ENCODE measurements at places on chromosomes 3 and 15. TPM values are rescaled to one million over a fixed set of nuclear protein-coding genes. Genes with fewer than 3 reads are reported as not detected.

DNA sequence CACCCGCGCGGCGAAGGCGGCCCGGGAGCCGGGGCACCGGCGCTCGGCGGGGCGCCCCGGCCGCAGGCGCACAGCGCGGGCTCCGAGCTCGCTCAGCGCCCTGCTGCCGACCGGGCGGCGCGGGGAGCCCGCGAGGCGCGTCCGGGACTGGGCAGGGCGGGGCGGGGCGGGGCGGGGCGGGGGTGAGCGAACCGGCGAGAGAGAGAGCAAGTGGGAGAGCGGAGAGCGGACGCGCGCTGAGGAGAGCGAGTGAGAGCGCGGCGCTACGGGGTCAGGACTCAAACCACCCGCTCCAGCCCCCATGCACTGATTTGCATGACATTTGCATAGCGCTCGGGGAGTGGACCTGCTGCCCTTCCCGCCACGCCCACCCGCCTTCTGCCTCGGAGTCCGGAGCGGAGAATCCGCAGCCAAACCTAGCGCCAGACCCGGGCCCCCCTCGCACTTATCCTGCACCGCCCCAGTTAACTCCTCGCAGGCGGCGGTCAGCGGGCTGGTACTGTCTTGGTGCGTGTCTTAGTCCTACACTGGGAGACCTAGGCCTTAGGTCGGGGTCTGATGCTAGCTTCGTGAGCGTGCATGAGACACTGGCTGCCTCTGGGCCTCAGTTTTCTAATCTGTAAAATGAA lies at the start of gene MYLK:
MYLK (minus strand) TSS at position 130 of the 629 bp plus-strand sequence. CDS start 90,491 bp downstream, outside the sequence.
- no peaks in the 10 kb centered on the region for H3K27me3 ChIP-seq
- no peaks in the 10 kb centered on the region for H3K36me3 ChIP-seq
- H3K4me3 ChIP-seq, result peak within 1 kb of the TSS; percentile 69
- no peak within 1 kb of the TSS for H3K27ac ChIP-seq

GRCh38 chr15:34799149-34800101 lies 4.1 kb upstream of the ACTC1 start:
- H3K4me3 ChIP-seq, result no peak overlapping the region
- no peaks in the 10 kb centered on the region for H3K27me3 ChIP-seq
- no peaks in the 10 kb centered on the region for H3K36me3 ChIP-seq
- DNase-seq, result no peak
- H3K27ac ChIP-seq, result peak overlapping the region; percentile 51

DNA sequence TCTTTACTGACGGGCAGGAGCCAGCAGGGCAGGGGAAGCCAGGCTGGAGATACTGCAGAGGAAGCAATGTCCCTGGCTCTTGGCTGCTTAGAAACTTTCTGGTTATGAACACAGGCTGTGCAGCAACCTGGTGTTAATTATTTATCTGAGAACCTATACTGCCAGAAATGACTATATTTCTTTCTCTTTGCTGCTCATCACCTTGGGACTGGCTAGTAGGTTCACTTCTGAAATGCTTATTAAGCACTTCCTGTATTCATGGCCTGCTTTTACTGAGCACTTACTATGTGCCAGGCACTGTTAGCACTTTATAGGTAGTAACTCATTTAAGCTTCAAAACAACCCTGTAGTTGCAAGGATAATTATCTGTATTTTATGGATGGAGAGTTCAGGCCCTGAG lies 57.6 kb downstream of the RAB11A start:
- H3K27me3 ChIP-seq, result no peaks in the 10 kb centered on the region
- no peak for DNase-seq
- H3K36me3 ChIP-seq, result no peaks in the 10 kb centered on the region

The NEK10 gene
- 0.88 TPM for total RNA-seq

The GMPPB gene
- 17.7 TPM for total RNA-seq
